ENCODE measurements at places on chromosomes 13 and 19.
A peak's percentile ranks its signal among the peaks of the same experiment; 100 is the strongest.

DNA sequence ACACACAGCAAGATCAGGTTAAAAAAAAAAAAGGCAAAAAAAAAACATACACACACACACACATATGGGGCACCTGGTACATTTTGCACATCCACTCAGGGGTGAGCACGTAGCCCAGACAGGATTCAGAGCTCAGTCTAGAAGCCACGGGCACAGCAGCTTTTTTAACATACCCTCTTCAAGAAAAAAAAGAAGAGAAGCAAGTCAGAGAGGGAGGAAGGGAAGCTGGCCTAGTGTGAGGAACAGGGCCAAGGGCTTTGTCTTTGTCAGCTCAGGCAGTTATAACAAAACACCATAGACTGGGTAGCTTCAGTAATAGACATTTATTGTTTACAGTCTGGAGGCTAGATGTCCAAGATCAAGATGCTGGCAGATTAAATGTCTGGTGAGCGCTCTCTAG, 2.3 kb upstream of the TPM4 start:
- DNase-seq: no peak

DNA sequence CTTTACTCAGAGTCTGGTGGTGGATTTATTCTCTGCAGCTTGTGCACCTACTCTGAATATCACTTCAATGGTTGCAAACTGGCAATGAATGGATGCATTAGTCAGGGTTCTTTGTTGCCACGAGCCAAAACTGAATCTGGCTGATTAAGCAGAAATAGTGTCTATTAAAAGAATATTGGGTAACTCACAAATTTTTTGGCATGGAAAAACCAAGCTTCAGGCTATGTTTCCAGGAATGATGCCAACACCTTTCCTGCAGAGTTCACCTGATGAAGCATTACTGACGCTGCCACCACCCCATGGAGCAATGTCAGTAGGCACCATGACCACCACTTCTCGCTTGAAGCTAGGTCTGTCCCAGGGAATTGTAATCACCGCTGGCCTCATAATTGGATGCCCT, 597.8 kb upstream of the SLC10A2 start:
- DNase-seq: no peak

DNA sequence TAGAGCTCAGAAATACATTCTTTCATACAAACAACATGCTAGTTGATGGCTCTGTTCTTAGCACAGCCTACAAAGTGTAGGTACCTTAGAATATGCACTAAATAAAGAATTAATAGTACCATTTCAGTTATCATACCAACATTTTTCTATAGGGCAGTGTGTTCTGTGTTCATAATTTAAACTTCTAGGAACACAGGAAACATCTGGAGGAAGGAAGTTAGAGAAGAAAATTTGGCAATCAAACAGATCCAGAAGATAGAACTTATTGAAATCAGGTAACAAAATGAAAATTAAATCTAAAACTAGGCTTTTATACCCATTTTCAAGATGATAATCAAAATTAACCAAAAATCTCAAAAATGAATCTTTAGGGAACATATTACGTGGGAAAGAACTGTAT, 527.5 kb downstream of the DCT start:
- DNase-seq: no peak

- DNase-seq: no peak
Observed at GRCh38 chr13:41145136-41145908, 12.7 kb upstream of the KBTBD6 start.

- no peak for DNase-seq
Observed at GRCh38 chr19:35565016-35565856, 1.8 kb upstream of the ATP4A start.

DNA sequence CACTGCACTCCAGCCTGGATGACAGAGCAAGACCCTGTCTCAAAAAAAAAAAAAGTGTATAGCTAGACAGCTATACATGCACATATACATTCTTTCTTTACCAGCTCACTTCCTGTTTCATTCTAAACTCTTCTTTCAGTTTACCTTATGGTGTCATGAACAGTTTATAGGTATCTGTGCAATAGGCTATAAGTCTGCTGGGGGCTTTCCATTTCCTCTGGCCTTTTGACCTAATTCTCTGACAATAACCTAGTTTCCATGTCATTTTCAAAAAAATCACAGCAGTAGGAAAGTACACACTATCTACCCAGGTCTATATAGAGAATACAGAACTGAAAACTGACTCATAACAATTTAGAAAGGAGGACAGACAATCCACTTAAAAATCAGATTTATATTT, 24.4 kb upstream of the URAD start:
- DNase-seq: no peak

GRCh38 chr13:37736045-37736444, 133.5 kb downstream of the TRPC4 start:
- DNase-seq: no peak

- DNase-seq: no peak
Observed at GRCh38 chr13:67204764-67205163, 25.4 kb downstream of the PCDH9 start.

DNA sequence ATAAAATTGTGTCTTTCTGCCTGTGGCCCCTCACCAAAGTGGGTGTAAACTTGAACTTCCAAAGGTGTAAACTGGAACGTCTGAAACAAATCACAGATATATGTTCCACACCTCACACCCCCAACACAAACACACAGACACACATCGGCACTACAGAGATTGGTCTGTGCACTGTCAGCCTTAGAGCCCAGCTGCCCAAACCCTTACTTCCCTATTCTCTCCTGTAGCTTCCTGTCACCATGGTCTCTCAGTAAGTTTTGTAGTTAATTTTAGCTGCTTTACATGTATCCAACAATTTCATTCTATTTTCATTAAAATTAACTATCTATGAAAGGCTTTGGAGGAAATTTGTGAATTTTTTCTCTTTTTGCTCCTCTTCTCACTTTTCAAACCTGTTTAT, 5.4 kb downstream of the TM9SF2 start:
- no peak for DNase-seq

DNA sequence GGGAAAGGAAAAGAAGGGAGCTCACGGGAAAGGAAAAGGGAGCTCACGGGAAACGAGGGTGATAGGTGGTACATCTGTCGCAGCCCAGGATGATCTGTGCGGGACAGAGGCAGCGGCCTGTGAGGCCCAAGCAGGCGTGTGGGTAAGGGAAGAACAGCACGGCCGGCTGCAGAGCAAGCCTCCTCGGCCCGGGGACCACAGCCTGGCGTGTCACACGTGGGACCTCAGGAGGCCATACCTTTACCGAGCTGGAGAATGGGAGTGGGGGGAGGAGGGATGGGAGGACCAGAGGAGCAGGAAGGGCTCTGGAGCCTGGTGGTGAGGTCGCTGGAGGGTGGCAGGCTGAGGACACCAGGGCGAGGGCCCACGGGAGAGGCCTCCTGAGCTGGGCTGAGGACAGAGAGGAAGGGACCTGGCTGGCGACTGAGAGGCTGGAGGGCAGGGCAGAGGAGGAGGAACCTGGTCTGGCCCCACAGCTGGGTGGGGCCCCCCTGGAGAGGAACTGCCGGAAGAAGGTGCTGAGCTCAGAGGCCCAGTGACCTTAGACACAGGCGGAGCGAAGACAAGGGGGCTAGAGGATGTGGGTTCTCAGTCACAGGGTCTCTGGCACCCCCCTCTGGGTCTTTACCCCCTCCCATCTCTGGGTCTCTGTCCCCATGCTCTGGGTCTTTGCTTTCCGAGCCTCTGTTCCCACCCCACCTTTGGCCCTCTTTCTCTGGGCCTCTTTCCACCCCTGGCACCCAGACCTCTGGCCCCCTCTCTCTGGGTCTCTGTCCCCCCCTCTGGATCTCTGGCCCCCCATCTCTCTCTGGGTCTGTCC, 2.9 kb upstream of the FTL start:
- no peak for DNase-seq

DNA sequence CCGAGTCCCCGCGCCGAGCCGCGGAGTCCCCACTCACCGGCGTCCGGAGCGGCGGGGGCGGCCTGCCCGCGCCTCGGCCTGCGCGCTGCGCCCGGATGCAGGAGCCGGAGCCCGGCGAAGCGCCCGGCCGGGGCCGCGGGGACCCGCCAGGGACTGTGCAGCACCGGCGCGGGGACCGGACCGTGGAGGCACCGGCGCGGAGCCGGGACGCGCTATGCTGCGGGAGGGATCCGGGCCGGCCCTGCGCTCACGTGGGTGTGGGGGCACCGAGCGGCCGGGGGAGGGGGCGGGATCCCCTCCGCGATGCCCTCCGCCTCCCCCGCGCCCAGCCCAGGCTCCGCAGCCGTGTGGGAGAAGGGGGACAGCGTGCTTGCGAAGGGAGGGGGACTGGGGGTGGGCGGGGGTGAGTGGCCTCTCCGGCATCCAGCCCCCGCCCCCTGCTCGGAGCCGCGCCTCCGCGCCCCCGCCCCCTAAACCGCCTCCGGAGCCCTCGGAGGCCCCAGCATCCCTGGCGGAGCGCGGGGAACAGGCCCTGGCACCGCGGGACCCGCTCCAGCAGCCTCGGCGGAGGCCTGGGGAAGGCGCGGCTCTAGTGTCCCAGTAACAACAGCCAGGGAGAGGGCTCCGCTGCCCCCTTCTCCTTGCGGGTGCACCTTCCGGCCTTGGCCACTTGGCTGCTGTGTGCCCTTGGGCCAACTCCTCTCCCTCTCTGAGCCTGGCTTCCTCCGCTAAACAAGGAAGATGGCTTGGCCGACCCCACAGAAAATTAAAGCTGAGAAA, at the start of gene SLC1A6:
Gene SLC1A6, minus strand, starts transcription at position 389 of the 780 bp plus-strand sequence. CDS start 6,954 bp downstream, outside the sequence.
- DNase-seq: peak; percentile 36

GRCh38 chr19:5154799-5155426, 185.7 kb downstream of the PTPRS start:
- DNase-seq: no peak

- no peak for DNase-seq
Observed at GRCh38 chr19:30172613-30173242, 199.5 kb upstream of the ZNF536 start.

DNA sequence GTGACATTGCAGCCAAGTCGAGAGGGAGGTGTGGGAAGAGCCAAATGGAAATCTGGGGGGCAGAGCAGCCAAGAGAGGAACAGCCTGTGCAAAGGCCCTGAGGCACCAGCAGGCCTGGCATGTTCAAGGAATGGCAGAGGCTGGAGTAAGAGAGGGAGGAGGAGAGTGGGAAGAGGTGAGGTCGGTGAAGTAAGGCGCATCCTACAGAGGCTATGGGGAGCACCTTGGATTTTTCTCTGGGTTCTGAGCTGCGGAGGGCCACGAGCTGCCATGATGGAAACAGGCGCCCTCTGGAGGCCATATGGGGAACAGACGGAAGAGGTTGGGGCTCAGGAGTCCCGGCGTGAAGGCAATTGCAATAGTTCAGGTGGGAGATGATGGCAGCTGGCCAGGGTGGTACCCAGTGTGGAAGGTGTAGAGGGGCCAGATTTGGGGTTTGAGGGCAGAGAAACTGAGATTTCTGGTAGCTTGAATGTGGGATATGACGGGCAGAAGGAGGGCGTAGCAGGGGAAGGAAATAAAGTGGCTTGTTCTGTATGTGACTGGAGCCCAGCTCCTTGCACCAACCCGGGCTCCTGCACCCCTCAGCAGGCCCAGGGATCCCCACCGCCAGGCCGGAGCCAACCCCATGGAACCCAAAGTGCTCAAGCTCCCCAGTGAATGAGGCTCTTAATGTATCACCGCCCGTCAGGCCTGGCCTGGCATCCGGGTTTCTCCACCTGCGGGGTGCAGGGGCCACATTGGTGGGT, 20.5 kb upstream of the STRN4 start:
- DNase-seq: no peak

- DNase-seq: no peak
Observed at GRCh38 chr13:113042456-113042855, 63.1 kb upstream of the F7 start.

DNA sequence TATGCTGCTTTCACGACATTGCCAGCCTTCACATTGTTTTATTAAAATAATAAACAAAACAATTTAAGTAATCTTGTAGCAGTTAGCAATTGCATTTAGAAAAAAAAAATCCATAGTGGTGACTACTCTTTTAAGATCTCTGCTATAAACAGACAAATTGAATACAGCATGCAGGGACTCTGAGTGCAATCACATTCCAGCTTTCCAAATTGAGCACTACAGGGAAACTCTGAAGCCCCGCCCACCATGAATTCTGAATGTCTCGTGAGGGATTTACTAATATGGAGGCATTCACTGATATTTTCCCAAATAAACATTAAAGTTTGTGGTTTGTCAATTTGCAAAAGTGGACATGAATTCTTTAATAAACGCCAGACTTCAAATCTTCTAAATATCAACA, 698.8 kb downstream of the LIG4 start:
- DNase-seq: no peak

GRCh38 chr19:54523403-54523802, 20.8 kb downstream of the LAIR2 start:
- DNase-seq: no peak

DNA sequence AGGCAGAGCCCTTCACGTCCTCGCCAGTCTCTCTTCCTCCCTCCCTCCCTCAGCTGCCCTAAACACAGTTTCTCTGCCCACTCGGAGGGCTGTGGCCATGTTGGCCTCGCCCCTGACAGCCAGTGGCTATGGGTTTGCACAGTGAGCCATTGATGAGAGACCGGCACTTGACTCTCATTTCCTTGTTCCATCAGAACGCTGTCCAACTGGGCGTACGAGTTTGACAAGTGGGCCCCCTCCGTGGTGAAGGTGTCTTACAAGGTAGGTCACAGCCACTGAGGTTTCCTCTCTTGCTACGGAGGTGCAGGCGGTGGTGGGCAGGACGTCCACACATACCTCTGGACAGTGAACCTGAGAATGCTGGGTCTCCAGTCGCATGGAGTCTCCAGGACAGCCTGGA, 57.9 kb downstream of the SMARCA4 start:
- no peak for DNase-seq

GRCh38 chr19:54461613-54462012, 2.0 kb downstream of the LENG9 start:
- peak; percentile 63 for DNase-seq

- DNase-seq: no peak
Observed at GRCh38 chr13:57815600-57815999, 184.1 kb downstream of the PCDH17 start.
